ENCODE measurements at places on chromosomes 16 and 17. TPM values are rescaled to one million over a fixed set of nuclear protein-coding genes. Genes with fewer than 3 reads are reported as not detected.

DNA sequence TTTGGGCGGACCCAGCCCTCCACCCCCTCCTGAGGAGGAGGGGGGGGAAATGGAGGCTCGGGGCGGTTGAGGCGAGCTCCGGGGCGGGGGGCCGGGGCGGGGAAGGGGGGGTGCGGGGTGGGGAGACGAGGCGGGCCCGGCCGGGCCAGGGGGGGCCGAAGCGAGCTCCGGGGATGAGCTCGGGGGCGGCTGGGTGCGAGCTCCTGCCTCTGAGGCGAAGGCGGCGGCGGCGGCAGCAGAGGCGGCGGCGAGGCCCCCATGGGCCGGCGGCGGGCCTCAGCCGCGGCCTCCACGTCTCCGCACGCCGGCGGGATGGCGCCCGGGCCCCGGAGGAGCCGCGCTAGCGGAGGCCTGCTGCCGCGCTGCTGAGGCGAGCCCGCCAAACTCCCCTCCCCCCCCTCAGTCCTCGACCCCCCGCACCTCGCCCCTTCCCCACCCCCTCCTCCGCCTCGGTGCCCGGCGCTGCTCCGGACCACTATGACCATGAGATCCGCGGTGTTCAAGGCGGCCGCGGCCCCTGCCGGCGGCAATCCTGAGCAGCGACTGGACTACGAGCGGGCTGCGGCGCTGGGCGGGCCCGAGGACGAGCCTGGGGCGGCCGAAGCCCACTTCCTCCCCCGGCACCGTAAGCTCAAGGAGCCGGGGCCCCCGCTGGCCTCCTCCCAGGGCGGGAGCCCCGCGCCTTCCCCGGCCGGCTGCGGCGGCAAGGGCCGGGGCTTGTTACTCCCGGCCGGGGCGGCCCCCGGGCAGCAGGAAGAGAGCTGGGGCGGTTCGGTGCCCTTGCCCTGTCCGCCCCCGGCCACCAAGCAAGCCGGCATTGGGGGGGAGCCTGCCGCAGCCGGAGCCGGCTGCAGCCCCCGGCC lies 596 bp downstream of the MSL1 start:
- no peak for DNase-seq

DNA sequence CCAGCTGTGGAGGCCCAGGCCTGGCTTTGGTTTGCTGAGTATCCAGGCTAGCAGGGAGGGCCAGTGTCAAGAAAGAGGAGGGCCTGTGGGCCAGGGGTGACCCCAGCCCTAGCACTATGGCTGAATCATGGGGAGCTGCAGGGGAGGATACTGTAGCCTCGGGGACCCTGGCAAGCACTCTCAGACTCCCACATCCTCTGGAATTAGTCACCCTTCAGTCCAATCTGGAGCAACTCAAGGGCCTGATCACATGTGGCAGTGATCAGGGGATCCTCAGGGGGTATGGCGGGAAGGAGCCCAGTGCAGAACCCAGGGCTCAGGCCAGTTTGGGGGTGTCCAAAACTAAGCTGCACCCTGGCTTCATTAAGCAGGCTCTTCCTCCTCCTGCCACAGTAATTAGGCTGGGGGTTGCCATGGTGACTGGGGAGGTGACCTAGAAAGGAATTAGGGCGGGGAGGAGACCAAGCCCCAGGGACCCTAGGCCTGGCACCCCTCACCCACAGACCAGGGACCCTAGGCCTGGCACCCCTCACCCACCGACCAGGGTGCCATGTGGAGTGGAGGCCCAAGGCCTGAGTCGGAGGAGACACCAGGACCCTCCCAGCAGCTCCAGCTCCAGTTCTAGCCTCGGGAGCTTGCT lies 5.8 kb downstream of the NLGN2 start:
- no peak for DNase-seq

- peak; percentile 78 for DNase-seq
Measured at GRCh38 chr16:11640987-11641817, 27.1 kb upstream of the SNN start.

DNA sequence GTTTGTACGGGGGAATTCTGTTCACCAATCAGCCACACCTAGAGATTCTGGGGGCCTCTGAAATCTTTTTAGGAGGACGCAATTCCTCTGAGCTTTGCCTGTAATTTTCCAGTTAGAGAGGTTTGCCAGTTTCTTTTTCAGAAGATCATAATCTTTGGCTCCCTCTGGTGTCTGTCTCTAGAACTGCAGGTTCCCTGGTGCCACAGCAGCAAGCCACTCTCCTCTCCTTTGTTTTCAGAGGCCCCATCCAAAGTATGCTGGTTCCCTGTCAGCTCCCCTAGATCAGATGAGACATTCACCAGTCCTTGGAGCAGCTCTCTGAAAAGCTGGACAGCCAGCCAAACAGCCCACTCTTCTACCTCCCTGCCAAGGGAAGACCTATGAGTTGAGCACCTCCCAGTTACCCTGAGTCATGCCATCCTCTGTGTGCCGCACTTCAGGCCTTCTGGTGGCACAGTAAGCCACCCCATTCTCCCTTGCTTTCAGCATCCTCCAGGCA lies 36.1 kb downstream of the RNF112 start:
- peak; percentile 90 for DNase-seq

GRCh38 chr16:54928016-54928356 lies 2.7 kb upstream of the IRX5 start:
- DNase-seq: no peak

- DNase-seq: no peak
Measured at GRCh38 chr17:54996441-54996840, 27.9 kb downstream of the STXBP4 start.

- peak; percentile 33 for DNase-seq
Measured at GRCh38 chr16:53415504-53415903, 18.8 kb upstream of the RBL2 start.

GRCh38 chr16:56673921-56674320 lies 4.3 kb downstream of the MT1H start:
- peak; percentile 64 for DNase-seq

DNA sequence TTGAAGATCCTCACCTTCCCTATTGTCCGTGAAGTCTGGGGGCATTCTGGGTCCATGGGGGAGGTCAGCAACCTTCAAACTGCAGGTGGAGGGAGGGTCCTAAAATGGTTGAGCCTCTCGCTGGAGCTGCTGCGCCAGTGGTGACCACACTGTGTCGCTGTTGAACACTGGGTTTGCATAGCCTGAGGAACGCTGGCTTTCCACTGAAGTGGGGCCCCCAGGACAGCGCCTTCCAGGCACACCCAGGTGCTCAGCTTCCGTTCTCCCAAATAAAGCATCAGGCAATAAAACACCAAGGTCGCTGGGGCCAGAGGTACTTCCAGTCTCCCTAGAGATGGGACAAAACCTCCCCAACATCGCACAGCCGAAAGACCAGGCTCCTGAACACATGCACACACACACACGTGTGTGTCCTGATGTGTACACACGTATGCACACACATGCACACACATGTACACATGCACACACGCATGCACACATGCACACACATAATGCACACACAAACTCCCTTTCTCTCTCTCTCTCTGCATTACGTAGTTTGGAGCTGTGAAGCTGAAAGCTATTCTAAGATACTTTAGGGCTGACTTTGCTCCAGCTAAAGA lies 120.6 kb downstream of the IRF8 start:
- DNase-seq: no peak

DNA sequence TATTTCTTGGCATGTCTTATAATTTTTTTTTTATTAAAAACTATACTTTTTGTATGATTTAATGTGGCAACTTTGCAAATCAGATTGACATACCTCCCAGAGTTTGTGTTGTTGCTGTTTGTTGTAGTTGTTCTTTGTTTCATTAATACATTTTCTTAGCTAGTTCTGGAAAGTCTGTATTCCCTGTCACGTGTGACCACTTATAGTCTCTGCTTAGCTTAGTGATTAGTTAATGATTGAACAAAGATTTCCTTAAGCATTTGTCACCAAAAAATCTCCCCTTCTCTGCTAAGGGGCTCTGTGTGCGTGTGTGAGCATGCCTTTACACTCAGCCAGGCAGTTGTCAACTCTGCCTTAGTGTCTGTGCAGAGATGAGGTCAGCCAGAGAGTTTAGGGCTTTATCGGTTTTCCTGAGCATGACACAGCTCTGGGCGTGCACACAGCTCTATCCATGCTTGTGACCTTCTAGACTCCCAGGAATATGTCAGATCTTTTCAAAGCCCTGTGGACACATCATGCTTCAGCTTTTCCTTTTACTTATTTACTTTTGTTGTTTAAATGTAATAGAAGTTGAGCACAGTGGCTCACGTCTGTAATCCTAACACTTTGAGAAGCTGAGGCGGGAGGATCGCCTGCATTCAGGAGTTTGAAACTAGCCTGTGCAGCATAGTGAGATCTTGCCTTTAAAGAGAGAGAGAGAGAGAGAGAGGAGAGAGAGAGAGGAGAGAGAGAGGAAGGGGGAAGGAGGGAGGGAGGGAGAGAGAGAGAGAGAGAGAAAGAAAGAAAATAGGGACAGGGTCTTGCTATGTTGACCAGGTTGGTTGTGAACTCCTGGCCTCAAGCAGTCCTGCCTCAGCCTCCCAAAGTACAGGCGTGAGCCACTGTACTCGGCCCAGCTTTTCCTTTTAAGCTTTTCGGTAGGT lies 21.9 kb downstream of the DNAI2 start:
- peak; percentile 57 for DNase-seq

DNAJC7 gene
- 74.5 TPM for polyA plus RNA-seq

CCP110 gene
- 4.2 TPM for polyA plus RNA-seq

DHRS7C gene
- polyA plus RNA-seq: not detected

SYT17 gene
- polyA plus RNA-seq: 2.9 TPM

PLCG2 gene
- 2.0 TPM for polyA plus RNA-seq

EVPL gene
- polyA plus RNA-seq: 8.2 TPM

SMIM22 gene
- polyA plus RNA-seq: 481 TPM

RRAD gene
- 2.9 TPM for polyA plus RNA-seq

Measured in stomach (tissue), 19 donors.